Stimulated activated naive CD8-positive, alpha-beta T cell treated with anti-CD3 and anti-CD28 coated beads, Interleukin-15, Interleukin-2, amounts not matched to agents 100 U/mL and 50 U/mL, for 24 hours (primary cell): ENCODE measurements at places on chromosomes 4 and X.

- DNase-seq = no peak
Measured at GRCh38 chr4:184479516-184479950, 5.2 kb upstream of the IRF2 start.

DNA sequence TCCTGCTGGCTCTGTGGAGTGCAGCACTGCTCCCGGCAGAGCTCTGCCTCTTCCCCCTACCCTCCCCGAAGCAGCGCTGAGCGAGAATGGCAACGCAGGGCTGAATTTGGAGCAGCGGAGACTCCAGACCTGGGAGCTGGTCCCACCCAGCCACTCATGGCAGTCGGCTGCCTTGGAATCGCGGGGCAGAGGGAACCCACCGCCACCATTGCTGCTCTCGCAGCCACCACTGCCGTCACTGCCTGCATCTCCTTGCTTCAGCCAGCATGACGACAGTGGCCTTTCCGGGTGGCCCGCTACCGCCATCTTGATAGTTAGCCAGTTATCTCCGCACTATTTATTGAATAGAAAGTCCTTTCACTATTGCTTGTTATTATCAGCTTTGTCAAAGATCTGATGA is 321.5 kb upstream of the POU3F4 start:
- no peak for DNase-seq

GRCh38 chr4:70425306-70425705 is 27.6 kb downstream of the OPRPN start:
- no peak for DNase-seq

DNA sequence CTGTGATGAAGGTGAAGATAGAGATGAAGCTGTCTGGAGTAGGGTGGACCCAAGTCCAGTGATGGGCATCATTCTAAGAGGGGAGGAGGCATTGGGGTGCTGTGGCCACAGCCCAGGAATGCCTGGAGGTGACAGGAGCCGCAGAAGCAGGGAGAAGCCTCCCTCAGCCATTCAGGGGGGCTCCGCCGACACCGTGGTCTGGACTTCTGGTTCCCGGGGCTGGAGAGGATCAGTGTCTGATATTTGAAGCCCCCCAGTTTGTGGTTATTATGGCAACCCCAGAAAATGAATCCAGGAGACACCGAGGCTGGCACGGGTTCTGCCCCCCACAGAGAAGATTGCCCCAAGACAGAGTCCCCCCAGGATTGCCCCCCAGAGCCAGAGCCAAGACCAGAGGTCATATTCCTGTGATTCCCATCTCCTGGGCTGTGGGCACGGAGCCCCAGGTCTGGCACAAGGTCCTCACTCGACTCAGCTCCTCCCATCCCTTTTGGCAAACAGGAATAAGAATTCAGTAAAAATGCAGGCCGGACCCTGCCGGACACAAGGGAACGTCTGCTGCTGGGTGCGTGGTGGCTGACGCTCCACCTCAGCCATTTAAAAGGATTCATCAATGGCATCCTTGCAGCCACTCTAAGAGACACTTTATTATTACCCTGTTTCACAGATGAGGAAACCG is 116.6 kb downstream of the CPZ start:
- no peak for DNase-seq

DNA sequence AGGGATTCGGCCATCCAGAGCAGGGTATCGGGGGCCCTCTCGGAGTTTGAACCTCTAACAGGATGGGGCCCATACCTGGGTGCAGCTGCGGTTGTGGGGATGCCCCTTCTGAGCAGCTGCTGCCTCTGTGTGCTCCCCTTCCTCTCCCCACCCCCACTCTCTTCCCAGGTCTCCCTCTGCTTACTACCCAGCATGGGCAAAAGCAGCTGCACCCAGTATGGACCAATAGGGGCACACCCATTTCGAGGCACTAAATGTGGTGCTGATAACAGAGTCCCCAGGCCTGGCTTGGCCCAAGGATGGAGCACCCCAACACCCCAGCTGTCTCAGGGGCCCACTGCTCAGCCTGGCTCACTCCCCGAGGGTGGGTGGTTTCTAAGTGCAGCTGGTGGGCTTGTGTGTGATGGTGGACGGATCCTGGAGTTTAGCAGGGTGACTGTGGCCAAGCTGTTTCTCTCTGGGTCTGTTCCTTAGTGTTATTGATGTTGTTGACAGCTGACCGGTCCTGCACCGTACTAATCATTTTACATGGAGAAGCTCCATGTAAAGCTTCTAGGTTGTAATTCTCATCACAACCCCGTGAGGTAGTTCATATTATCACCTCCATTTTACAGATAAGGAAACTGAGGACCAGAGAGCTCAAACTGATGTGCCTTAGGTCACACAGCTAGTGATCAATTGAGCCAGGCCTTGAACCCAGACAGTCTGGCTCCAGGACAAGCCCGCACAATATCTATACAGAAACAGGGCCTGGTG is 13.1 kb upstream of the KIAA0232 start:
- peak; percentile 36 for DNase-seq

GRCh38 chr4:81498046-81498445 is 26.3 kb upstream of the RASGEF1B start:
- no peak for DNase-seq

- DNase-seq = no peak
Measured at GRCh38 chrX:75989806-75990590, 182.9 kb upstream of the PBDC1 start.

- no peak for DNase-seq
Measured at GRCh38 chrX:16386126-16386525, 218.8 kb downstream of the MAGEB17 start.

DNA sequence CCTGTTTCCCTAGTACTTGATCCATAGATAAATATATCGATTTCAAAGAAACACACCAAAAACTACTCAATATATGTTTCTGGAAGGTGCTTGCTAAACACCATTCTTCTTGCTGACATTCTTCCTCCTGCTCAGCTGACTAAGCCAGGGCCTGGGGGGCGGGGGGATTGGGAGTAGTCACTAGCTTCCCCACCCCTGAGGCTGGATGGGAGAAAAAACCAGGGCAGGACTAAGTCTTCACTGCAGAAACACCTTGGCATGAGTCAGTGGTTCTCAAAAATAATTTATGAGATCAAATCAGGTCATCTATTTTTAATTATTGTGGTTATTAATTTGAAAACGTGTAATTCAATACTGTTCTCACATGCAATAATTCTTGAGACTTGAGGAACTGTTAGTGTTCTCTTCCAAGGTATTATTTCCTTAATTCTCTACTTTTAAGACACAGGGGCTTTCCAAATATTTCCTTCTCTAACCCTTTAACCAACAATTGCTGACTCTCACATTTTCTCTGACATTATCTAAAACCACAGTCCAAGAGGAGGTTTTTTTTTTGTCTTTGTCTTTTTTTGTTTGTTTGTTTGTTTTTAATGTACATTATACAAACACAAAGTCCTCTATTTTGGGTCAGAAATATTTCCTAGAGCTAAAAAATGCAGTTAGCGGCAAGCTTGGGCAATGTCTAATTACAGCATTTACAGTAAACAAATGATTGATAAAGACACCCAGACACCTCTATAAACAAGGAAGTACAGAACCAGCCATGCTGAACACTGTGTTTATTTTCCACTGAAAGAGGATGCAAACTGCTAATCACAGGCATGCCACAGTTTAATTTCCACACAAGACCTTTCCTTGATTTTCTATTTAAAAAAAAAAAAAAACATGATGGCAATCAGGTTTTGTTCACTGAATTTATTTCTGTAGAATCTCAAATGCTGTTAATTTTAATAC is 120.3 kb upstream of the USP9X start:
- no peak for DNase-seq

DNA sequence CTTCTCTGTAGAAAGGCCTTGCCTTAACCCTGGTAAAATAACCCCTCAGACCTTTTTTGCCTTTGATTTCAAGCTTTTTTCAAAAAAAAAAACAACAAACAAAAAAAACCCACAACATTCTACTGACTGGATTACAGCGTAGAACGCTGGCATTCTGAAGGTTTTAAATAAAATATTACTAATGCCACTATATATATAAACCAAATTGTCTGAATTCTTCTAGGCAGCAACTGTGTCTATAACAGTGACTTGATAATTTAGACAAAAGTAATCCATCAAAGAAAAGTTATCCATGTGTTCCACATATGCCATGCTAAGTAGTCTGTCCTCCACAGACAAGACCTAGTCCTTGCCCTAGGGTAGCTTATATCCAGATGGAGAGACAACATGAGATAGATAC is 33.6 kb upstream of the CXCL8 start:
- no peak for DNase-seq

DNA sequence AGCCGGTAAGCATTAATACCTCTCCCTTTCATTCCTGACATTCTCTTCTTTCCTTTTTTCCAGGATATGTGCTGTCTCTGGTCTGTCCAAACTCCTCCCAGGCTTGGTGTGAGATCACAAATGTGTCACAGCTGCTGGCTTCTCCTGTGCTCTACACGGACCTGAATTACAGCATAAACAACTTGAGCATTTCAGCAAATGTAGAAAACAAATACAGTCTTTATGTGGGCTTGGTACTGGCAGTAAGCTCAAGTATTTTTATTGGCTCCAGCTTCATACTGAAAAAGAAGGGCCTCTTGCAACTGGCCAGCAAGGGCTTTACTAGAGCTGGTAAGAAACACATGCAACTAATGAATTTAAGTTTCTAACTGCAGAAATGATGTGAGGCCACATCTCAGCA is 8.4 kb downstream of the NIPAL1 start:
- DNase-seq = no peak

- no peak for DNase-seq
Measured at GRCh38 chrX:70398899-70399298, 24.2 kb upstream of the GDPD2 start.

DNA sequence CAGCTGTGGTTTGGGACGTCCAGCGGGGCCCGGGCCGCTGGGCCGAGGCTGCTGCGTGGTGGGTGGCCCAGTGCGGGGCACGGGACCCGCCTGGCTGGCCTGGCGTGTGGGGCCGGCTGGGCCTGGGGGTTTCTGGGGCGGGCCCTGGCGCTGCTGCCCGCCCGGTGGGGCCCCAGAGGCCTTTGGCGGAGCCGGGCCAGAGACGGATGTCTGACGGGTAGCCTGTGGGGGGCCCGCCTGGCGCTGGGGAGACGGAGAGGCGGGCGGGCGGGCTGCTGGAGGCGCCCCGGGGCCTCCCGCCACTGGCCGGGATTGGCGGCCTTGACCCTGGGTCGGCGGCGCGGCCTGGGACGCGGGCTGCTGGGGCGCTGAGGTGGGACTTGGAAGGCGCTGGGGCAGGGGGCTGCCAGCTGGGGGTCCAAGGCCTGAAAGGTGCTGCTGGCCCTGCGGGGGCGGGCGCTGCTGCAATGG is 8.1 kb upstream of the TIMP1 start:
- no peak for DNase-seq

DNA sequence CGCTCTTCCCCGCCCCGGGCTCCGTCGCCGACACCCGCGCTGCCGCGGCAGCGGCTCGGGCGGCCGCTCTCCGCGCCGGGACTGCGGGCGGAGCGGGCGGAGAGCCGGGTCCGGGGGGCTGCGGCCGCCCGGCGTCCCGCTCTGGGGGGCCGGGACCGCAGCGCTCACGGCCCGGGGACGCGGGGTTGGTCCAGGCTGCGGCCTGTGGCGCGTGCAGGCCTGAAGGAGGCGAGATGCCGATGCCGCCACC is 492 bp downstream of the GALNT7 start:
- DNase-seq = no peak

DNA sequence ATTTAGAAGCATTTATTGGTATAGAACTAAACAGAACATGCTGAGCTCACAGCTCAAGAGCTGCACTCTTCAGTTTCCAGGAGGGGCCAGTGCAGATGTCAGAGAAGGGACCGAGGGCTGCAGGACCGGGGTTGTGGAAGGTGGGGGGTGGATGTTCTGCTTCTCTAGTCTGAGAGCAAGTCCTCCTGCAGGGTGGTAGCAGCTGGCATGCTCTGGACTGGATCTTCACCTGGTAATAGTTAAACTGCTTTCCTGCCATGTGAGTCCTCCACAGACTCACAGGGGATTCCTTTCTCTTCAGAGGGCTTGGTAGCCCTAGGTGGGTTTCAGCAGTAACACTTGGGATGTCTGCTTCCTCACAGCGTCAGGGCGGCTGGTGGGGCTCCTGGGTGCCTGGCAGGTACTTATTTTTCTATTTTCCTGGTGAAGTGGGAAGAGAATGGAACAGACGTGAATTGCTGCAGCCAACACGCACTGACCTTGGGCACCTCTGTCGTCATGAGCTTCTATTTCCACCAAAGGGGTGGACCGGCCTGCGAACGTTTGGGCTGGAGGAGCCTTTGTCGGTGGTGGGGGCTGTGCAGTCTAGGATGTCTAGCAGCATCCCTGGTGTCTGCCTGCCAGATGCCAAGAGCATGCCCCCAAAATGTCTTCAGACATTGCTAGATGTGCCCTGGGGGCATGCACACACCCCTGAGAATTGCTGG is 2.5 kb downstream of the MAEA start:
- no peak for DNase-seq

GRCh38 chr4:177185151-177185550 is 124.5 kb upstream of the NEIL3 start:
- no peak for DNase-seq

- DNase-seq = no peak
Measured at GRCh38 chr4:128161138-128161537, 100.0 kb downstream of the LARP1B start.

- no peak for DNase-seq
Measured at GRCh38 chr4:10336471-10336870, 120.8 kb downstream of the ZNF518B start.

DNA sequence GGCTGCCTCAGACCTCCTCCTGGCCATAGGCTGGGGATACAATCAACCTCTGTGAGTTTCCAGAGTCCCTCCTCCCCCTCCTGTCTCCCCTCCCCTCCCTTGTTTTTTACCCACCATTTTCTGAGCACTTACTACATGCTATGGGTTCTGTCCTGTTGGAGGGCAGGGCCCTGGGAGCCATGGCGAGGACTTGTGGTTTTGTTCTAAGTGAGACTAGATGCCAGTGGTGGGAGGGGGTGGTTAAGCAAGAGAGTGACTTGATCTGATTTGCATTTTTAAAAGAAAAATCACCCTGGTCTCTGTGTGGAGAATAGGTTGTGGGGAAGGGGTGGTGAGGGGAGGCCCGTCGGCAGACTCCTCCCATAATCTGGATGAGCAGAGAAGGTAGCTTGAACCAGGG is 39.5 kb downstream of the EFNB1 start:
- no peak for DNase-seq

GRCh38 chrX:118523920-118524319 is 28.3 kb downstream of the DOCK11 start:
- peak; percentile 25 for DNase-seq
